Stimulated activated CD4-positive, alpha-beta T cell treated with anti-CD3 and anti-CD28 coated beads, TNF-alpha, amount 100 ng/mL, for 4 hours (primary cell): ENCODE measurements at places on chromosomes 6 and 20.

- DNase-seq, result no peak
These were observed 125.0 kb upstream of the MLIP start for GRCh38 chr6:53986165-53986720.

DNA sequence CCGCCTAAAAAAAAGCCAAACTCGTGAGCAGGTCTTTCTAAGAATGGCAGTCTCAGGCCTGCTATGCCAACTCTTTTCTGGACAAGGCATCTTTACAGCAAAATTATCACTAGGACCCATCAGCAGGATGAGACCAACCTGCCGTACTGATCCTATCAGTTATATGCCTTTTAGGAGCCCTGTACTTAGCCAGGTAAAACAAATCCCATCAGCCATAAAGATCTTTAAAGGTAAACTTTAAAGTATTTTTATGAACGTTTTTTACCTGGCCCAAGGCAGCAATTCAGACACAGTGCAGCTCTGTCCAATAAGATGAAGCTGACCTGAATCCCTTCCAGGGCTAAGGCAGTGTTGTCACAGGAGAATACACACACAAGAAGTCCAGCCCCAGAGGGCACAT is 51.3 kb upstream of the TGM3 start:
- DNase-seq, result no peak

GRCh38 chr20:6185268-6185667 is 62.4 kb upstream of the FERMT1 start:
- DNase-seq, result no peak

GRCh38 chr20:32544260-32544722 is 40.8 kb downstream of the NOL4L start:
- DNase-seq, result no peak

- DNase-seq, result no peak
These were observed 7.8 kb downstream of the TRIB3 start for GRCh38 chr20:388034-388994.
